ENCODE measurements at places on chromosomes 6 and 20.

DNA sequence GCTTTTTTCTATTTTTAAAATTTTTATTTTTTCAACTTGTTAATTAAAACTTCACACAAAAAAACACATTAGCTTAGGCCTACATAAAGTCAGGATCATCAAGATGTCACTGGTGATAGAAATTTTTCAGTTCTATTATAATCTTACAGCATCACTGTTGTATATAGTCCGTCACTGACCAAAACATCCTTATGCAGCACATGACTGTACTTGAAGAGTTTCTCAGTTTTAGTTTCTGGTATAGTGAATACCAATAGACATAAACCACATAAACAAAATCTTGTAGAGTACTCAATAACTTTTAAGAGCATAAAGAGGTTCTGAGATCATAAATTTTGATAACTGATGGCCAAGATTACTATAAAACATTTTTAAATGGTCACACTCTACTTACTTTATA, 71.8 kb downstream of the ASCC3 start:
- no peak for DNase-seq

DNA sequence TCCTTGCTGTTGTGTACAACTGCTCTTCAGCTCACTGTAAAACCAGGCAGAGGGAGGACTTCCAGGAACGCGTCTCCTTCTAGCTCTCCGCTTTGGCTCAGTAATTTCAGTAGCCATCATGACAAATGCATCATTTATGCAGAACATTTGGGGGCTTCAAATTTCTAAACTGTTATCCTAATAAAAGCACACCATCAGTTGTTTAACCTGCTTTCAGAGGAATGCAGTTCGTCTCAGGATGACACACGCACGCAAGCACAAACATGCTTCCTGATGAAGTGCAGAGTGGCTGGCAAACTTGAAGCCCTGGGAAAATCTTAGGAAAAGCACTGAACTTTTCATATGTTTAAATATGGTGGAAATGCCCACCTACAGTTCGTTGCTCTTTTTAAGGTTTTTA, 24.4 kb downstream of the SLC22A23 start:
- no peak for DNase-seq

GRCh38 chr6:170475118-170475517, 78.0 kb downstream of the PSMB1 start:
- no peak for DNase-seq

GRCh38 chr6:93418408-93419303, 703 bp downstream of the EPHA7 start:
- DNase-seq: no peak

- no peak for DNase-seq
These were observed 29.4 kb downstream of the SIM1 start for GRCh38 chr6:100435299-100435698.

DNA sequence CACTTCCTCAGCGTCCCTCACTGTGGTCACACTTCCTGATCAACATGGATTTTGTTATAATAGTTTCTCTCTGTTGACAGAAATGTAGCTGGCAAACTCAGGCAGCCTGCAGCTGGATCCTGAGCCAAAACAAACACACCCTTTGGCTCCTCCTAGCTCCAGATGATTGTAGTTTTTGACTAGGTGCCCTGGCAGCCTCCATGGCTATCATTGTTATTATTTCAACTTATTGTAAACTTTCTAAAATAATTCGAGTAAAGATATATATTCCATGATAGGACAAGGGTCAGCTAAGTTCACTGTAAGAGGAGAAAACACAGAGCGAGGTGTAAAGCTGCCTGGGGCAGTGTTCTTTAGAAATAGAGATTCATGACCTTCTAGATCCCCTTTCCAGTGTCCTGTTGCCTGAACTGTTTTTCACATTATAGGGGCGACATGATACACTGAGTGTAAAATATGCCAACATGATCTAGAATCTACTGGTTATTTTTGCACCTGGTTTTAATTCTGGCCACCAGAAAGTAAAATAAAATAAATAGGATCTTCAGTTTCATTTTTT, 98.2 kb upstream of the HDGFL1 start:
- no peak for DNase-seq

GRCh38 chr6:95489185-95489863, 88.0 kb upstream of the MANEA start:
- DNase-seq: no peak

DNA sequence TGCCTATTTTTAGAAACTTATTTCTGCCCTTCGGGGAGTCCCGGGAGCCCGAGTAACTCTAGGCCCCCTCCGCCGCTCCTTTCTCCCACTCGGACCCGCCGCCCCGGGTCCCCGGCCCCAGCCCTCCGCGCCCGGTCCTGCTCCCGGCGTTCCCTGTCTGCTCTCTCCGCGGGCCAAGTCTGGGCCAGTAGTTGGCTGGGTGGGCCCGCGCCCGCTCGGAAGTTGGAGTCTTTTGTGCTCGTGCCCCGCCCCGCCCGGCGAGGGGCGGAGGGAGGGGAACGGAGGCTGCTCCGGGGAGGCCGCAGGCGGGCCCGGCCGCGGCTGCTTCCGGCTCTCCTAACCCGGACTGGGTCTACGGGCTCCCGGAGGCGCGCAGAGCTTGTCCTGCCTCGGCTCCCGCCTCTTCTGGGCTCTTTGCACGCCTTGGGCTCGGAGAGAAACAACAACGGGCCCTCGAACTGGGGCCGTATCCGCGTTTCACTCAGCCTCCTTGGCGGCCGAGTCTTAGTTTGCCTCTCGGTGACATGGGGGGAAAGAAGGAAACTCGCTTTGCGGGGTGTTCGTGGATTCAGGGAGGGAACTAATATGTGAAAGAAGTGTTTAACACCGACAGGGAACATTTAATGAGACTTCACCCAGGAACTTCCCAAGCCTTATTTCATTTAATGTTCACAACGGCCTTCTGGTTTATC, 657 bp downstream of the RALY start:
- DNase-seq: peak; percentile 75

- no peak for DNase-seq
These were observed 403.4 kb downstream of the GJA1 start for GRCh38 chr6:121838842-121839241.

DNA sequence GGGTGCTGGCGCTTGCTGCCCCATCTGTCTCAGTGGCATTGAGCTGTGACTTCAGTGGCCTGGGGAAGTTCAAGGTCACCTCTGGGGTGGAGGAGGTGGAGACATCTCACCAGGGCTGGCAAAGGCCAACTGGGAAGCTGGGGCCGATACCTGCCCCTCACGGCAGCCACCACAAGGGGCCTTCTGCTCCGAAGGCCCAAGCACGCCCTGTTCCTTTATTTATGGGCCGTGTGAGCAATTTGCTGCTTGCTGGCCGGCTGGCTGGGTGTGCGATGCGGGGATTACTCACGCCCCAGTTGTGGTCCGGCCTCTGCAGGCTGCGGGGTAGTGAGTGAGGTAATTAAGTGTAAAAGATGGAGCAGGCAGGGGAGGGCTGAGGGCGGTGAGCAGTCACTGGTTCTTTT, 13.2 kb upstream of the SCRT2 start:
- DNase-seq: no peak

GRCh38 chr20:20425823-20426654, 58.1 kb downstream of the INSM1 start:
- no peak for DNase-seq

GRCh38 chr6:159061805-159062563, 17.2 kb upstream of the TAGAP start:
- no peak for DNase-seq

DNA sequence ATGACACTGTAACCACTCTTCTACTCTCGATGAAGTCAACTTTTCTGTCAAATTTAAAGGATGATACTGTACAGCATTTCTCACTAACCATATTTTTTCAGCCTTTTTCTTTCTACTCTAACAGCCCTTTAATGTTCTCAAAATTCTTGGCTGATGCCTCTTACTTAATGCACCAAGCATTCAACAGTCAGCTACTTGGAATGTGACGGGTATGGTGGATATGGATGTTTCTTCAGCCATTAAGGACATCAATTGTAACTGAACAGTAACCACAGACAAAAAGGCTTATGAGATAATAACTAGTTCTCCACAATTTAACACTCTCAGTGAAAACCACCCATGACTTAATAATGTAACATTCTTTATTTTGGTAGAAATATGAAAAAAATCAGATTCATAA, 467.2 kb upstream of the ZNF337 start:
- DNase-seq: no peak

DNA sequence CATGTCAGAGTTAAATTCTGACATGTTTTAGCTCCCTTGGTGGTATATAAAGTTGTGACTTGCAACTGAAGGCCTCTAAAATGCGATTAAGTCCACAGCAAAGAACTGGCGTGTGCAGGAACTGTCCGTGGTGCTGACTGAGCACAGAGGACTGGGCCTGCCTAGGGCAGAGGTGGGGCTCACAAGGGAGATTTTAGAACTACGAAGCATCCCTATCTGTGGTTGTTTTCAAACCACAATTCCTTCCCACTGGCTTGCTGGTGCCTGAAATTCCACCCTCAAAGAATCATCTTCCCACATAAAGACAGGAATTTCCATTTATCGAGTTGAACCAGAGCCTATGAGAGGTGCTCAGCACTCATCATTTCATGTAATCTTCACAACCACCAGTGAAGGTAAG, 30.1 kb downstream of the RIMS4 start:
- DNase-seq: no peak

- DNase-seq: no peak
These were observed 29.1 kb upstream of the HDAC2 start for GRCh38 chr6:114000069-114000468.

DNA sequence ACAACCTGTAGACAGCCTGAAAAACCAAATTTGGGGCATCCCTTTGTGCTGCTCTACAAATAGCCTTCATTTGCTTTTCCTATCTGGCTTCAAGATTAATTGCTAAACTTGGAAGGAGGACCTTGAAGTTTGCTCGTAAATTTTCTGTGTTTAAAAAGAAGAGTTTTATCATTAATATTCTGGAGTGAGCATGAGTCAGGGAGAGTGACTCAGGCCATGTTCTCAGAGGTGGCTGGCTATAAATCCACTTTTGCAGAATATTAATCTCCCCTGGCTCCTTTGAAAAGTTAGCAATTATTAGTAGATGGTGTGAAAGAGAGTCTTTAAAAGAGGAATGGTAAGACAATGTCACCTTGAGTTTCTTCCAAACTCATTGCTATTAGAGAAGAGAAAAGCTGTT, 91.0 kb downstream of the ANKEF1 start:
- no peak for DNase-seq

- no peak for DNase-seq
These were observed 96.2 kb downstream of the SMAP1 start for GRCh38 chr6:70763754-70764510.

- no peak for DNase-seq
These were observed 6.6 kb downstream of the MMP24OS start for GRCh38 chr20:35271073-35271882.

GRCh38 chr6:88013015-88013414, 34.6 kb upstream of the SPACA1 start:
- DNase-seq: no peak

DNA sequence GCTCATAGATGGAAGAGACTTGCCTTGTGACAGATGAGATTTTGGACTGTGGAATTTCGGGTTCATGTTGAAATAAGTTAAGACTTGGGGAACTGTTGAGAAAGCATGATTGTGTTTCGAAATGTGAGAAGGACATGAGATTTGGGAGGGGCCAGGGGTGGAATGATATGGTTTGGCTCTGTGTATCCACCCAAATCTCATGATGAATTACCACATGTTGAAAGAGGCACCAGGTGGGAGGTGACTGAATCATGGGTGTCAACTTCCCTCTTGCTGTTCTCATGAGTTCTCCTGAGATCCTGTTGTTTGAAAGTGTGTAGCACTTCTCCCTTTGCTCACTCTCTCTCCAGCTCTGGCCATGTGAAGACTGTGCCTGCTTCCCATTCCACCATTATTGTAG, 17.9 kb downstream of the AHI1 start:
- no peak for DNase-seq

DNA sequence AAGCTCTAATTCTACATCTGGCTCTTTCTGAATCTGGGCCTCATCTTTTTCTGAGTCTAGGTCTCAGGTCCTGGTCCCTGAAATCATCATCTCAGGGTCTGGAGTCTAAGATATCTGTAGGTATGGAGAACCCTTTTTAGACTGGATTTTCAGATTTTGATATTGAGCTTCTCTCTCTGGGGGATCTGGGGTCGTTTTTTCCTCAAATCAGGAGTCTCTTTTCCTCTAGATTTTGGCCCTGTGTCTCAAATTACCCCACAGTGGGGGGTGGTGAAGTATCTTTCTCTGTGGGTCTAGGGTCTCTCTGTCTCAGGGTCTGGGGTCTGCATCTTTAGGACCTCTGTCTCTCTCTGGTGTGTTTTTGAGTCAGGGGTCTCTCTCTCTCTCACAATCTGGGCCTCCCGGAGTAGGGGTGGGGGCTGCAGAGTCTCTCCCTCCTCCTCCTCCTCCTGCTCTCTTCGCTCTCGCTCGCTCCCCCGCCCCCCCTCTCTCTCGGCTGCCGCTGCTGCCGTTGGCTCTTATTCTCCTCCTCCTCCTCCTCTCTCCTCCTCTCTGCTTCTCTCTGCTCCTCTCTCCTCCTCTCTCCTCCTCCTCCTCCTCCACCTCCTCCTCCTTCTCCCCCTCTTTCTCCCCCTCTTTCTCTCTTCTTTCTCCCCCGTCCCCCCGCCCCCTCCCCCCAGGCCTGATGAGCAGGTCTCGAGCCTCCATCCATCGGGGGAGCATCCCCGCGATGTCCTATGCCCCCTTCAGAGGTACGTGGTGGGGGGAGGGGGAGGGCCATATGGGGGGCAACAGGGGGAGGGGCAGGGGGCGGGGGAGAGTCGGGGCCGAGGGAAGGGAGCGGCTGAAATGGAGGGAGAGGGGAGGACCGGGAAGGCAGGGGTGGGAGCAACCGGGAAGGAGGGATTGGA, at the start of gene SYNGAP1:
Gene SYNGAP1 (plus strand): TSS at position 486 of the 911 bp plus-strand sequence. CDS start 200 bp downstream, at position 686.
- no peak for DNase-seq

DNA sequence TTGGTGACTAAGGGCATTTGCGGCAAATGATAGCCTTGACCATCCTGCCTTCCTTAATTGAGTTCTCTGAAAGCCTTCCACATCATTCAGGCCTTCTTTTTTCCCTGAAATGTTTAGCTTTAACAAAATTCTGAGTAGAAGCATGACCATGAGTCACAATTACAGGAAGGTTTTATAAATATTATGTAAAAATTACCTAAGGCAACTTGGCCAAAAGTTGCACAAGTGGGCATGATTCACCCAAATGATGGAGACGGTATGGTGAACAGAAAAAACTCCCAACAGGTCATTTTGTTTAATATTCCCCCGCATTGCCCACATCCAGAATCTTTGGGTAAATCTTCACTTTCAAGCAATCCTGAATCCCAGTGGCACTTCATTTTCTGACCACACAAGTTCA, 37.0 kb downstream of the MC3R start:
- DNase-seq: no peak

- no peak for DNase-seq
These were observed 14.5 kb downstream of the FERMT1 start for GRCh38 chr20:6108330-6108729.

- DNase-seq: no peak
These were observed 76.8 kb downstream of the HIVEP2 start for GRCh38 chr6:142867988-142868812.

DNA sequence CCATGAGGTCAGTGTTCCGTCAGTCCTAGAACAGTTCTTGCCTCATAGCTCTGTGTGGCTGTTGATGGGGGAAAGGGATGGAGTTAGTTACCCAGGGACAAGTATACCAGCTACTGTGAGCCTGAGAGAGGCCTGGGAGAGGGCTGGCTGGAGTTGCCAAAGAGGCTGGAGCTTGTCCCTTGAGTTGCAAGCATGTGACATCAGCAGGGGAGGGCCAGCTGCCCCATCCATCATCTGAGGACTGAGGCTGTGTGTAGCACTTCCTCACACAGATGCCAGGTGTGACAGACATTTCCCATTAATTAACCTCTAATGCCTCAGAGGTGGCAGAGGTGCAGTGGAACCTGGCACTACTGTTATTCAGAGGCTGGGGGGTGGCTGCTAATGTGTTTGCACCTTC, 131.6 kb downstream of the PHACTR3 start:
- peak; percentile 45 for DNase-seq

- DNase-seq: peak; percentile 55
These were observed 804 bp downstream of the ELOVL5 start for GRCh38 chr6:53347921-53348370.
